Dorsolateral prefrontal cortex (tissue), 122 donors: ENCODE measurements at places on chromosomes 2 and 18. TPM values are rescaled to one million over a fixed set of nuclear protein-coding genes. Genes with fewer than 3 reads are reported as not detected.

Gene DLX2
- 3.4 TPM for total RNA-seq

Gene AQP12A
- total RNA-seq, result not detected

DNA sequence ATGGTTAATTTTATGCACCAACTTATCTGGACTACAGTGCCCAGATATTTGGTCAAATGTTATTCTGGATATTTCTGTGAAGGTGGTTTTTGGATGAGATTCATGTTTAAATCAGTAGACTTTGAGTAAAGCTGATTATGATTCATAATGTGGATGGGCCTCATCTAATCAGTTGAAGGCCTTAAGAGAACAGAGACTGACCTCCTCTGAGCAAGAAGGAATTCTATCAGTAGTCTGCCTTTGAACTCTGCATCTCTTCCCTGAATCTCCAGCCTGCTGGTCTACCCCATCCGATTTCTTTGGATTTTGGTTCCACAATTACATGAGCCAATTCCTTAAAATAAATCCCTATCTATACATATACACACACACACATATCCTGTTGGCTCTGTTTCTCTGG lies 82.8 kb upstream of the MAP4K3 start:
- no peak for DNase-seq

GRCh38 chr2:226971084-226971483 lies 135.2 kb downstream of the RHBDD1 start:
- DNase-seq, result no peak

GRCh38 chr2:43400508-43400907 lies 174.1 kb upstream of the ZFP36L2 start:
- DNase-seq, result no peak

Gene FZD7
- 4.7 TPM for total RNA-seq

- no peak for DNase-seq
Measured at GRCh38 chr2:42340045-42340937, 20.7 kb downstream of the COX7A2L start.
